Gastrocnemius medialis (tissue), 4 donors: ENCODE measurements at places on chromosomes 2 and 18. TPM values are rescaled to one million over a fixed set of nuclear protein-coding genes. Genes with fewer than 3 reads are reported as not detected.
A peak's percentile ranks its signal among the peaks of the same experiment; 100 is the strongest.

The PXDN gene
- total RNA-seq = 9.9 TPM

The COQ10B gene
- 17.4 TPM for total RNA-seq

- no peaks in the 10 kb centered on the region for H3K36me3 ChIP-seq
- H3K27me3 ChIP-seq = no peaks in the 10 kb centered on the region
- H3K4me1 ChIP-seq = peaks cover 8% of the 10 kb centered on the region
- no peak overlapping the region for H3K27ac ChIP-seq
Observed at GRCh38 chr2:57882895-57883515, 163.6 kb upstream of the VRK2 start.

- H3K4me3 ChIP-seq = no peak overlapping the region
- H3K27me3 ChIP-seq = no peaks in the 10 kb centered on the region
- H3K36me3 ChIP-seq = no peaks in the 10 kb centered on the region
Observed at GRCh38 chr18:45103319-45104048, 422.8 kb downstream of the SETBP1 start.

DNA sequence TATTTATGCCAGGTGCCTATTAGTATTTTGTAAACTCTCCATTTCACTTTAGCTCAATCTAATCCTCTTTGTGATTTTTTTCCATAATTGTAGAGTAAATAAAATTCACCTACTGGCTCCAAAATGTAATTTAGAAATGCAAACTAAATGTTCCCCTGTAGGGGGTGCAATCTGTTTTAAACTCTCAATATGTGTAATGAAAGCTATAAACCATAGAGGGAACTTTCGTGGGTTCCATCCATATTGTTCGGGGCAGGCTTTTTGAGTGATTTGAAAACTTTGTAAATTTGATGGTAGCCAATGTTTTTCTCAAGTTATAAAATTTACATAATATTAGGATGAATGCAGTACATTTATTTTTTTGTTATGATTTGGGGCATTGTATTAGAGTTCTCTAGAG lies 49.4 kb downstream of the TSPYL6 start:
- no peak for DNase-seq
- H3K27me3 ChIP-seq = no peaks in the 10 kb centered on the region
- no peaks in the 10 kb centered on the region for H3K36me3 ChIP-seq
- H3K4me1 ChIP-seq = peaks cover 33% of the 10 kb centered on the region

DNA sequence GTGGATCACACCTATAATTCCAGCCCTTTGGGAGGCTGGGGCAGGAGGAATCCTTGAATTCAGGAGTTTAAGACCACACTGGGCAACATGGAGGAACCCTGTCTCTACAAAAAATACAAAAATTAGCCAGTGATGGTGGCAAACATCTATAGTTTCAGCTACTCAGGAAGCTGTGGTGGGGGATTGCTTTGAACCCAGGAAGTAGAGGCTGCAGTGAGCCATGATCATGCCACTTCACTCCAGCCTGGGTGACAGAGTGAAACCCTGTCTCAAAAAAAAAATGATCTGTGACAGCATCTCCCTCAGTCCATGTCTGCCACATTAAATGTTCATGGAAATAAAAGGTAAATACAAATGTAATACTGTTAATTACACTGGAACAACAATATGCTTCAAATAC lies 121.4 kb upstream of the COL5A2 start:
- H3K4me3 ChIP-seq = no peak overlapping the region
- DNase-seq = no peak
- H3K27me3 ChIP-seq = no peaks in the 10 kb centered on the region
- H3K27ac ChIP-seq = no peak overlapping the region
- no peaks in the 10 kb centered on the region for H3K4me1 ChIP-seq

- H3K4me3 ChIP-seq = no peak overlapping the region
- H3K4me1 ChIP-seq = peaks cover 17% of the 10 kb centered on the region
- no peaks in the 10 kb centered on the region for H3K36me3 ChIP-seq
Observed at GRCh38 chr18:62767321-62767720, 52.0 kb downstream of the PHLPP1 start.

GRCh38 chr2:166360906-166361305 lies 14.8 kb downstream of the SCN9A start:
- no peaks in the 10 kb centered on the region for H3K36me3 ChIP-seq
- no peaks in the 10 kb centered on the region for H3K27me3 ChIP-seq
- no peak for DNase-seq
- H3K4me1 ChIP-seq = no peaks in the 10 kb centered on the region

- H3K36me3 ChIP-seq = peaks cover 67% of the 10 kb centered on the region
- no peak for DNase-seq
- no peak overlapping the region for H3K4me3 ChIP-seq
- no peak overlapping the region for H3K27ac ChIP-seq
Observed at GRCh38 chr2:174753038-174753633, 11.1 kb downstream of the CHRNA1 start.

DNA sequence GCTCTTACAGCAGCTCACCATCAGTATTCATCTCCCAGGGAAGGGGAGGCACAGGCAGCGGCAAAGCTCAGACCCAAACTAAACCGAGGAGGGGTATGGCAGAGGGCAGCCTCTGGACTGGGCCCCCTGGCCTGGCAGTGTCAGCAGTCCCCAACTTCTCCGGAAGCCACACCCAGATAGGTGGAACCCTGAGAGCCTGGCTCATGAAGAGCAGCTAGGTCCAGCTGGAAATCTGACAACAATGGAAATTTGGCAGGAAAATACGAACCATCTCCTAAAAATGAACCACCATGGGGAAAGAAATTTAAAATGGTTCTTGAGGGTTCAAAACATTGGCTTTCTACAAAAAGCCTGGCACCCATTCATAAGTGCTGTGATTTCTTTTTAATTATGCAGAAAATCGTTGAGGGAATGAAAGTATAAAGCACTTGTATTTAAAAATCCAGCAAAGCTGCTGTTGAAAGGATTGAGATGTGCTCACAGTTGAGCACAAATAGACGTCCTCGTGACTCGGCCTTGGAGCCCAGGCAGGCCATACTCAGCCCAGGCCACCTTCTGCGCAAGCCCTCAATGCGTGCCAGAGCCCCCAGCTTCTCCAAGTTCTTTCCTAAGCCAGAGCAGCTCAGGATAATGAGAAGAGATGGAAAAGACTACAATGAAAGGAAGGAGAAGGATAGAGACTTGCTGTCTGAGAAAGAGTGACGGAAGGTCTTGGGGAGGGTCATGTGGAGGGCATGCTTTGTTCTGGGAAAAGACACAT lies 93.0 kb downstream of the COL6A3 start:
- peaks cover 42% of the 10 kb centered on the region for H3K4me1 ChIP-seq
- H3K27ac ChIP-seq = peak overlapping the region; percentile 72
- no peaks in the 10 kb centered on the region for H3K36me3 ChIP-seq
- DNase-seq = peak; percentile 59
- H3K27me3 ChIP-seq = no peaks in the 10 kb centered on the region
